Activated T-cell treated with anti-CD3 and anti-CD28 coated beads, Interleukin-2, amount 50 U/mL, for 4 hours (primary cell): ENCODE measurements at places on chromosomes 6 and 20. TPM values are rescaled to one million over a fixed set of nuclear protein-coding genes. Genes with fewer than 3 reads are reported as not detected.

BEND6 gene
- not detected for total RNA-seq

- no peak for DNase-seq
Observed at GRCh38 chr20:10658876-10659632, 14.7 kb downstream of the JAG1 start.

DNA sequence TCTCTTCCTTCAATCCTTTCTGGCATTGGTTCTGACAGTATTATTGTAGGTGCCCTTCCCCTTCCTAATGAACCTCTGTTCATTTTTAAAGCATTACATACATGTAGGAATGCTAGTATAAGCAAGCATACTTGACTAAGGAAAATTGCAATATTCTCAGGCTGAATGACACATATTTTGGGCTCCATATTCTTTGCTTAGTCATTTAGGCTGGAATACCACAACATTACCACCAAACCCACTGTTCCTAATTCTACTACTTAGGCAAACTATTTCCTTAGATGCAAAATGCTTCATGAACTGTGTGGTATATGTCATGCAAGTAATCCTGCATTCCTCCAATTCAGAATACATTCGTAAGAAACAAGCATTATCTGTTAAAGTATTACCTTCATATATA, 113.9 kb downstream of the PRDM1 start:
- DNase-seq, result no peak

DNA sequence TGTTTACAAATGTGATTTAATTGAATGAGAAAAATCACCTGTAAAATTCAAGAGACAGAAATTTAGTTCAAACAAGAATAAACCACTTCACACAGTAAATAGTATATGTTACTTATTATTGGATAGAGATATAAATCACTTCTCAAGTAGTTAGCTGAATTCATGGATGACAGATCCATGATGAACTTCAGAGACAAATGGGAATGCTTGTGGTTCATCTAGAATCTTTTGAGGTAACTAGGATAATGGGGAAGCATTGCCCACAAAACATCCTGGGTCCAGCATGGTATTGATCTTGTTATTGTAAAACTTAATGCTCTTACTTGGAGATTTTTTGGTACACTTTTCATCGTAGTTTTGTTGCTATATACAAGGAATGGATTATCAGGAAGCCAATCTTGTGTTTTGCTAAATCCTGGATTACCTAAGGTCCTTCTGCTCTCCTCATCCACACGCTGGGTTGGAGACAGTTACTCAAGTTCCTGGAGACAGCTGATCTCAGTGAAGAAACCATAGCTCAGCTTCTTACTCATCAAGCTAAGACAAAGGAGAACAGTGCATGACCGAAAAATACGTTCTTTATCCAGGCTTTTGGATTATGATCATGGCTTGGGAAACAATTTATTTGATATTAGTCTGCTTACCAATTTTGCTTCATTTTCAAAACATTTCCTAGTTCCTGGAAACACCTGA, 142.5 kb upstream of the PREP start:
- DNase-seq, result no peak

DNA sequence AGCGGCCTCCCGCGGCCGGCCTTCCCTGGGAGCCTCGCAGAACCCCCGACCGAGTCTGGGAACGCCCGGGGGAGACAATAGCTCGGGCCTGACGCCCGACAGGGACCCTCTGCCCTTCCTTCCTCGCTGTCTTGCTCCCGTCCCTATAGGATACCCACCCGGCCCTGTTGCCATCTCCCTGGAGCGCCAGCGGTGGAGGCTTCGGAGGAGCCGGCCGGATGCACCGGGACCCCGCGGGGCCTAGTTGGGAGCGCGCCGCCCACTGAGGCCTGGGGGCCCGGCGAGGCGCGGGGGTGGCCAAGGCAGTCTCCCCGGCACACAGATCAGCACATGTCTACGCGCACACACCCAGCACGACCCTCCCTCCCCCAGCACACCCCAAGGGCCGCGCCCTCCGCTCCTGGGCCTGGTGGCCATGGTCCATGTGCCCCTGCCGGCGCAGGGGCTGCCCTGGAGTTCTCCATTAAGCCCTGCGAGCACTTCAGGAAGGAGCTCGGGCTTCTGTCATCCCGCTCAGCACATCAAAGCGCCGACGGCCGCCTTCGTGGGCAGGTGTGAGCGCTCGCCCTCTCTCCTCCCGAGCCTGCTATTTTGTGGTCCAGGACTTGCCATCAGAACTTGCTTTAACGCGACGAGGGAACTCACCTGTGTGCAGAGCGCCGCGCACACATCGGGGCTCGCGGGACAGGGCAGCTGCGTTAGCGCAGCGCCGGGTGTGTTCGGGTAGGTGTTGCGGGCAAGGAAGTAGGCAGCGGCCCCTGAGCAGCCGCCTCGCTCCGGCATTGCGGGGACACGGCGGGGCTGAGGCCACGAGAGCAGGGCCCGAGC, 3.7 kb downstream of the FOXF2 start:
- DNase-seq, result no peak

GRCh38 chr20:41030061-41030460, 1.4 kb downstream of the TOP1 start:
- no peak for DNase-seq

GRCh38 chr20:43300901-43301300, 111.2 kb upstream of the PTPRT start:
- no peak for DNase-seq

DNA sequence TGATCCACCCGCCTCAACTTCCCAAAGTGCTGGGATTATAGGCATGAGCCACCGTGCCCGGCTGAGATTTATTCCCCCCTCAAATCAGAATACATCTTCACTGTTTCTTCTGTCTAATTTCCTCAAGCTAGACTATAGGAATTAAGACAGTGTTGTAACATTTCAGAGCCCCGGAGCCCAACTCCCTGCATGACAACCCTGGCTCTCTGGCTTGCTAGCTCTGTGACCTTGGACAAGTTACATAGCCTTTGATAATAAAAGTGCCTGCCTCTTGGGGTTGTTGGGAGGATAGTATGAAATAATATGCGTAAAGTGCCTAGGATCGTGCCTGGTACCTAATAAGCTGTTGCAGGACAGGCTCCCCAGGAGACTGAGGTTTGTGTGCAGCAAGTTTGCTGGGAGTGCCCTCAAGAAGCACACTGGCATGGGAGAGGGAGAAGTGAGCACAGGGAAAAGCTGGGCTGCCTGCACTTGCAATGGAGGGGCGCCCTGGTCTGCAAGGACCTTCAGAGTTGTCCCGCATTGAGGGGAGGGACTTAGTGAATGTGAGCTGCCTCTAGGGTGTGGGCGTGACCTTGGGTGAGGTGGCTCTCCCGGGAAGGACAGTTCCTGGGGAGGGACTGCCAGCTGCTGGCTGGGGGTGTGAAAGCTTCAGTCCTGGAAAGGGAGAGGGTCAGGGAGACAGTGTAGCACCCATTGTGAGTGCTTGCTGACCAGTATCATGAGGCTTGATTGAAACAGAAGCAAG, 43.4 kb downstream of the TAF8 start:
- DNase-seq, result no peak

GRCh38 chr6:18362058-18362561, 25.0 kb upstream of the RNF144B start:
- no peak for DNase-seq
